Stimulated activated CD4-positive, alpha-beta T cell treated with anti-CD3 and anti-CD28 coated beads, Interleukin-15, amount 100 ng/mL, for 24 hours (primary cell): ENCODE measurements at places on chromosomes 2 and 18.

- DNase-seq: no peak
Observed at GRCh38 chr2:42057902-42058450, 10.2 kb downstream of the PKDCC start.

DNA sequence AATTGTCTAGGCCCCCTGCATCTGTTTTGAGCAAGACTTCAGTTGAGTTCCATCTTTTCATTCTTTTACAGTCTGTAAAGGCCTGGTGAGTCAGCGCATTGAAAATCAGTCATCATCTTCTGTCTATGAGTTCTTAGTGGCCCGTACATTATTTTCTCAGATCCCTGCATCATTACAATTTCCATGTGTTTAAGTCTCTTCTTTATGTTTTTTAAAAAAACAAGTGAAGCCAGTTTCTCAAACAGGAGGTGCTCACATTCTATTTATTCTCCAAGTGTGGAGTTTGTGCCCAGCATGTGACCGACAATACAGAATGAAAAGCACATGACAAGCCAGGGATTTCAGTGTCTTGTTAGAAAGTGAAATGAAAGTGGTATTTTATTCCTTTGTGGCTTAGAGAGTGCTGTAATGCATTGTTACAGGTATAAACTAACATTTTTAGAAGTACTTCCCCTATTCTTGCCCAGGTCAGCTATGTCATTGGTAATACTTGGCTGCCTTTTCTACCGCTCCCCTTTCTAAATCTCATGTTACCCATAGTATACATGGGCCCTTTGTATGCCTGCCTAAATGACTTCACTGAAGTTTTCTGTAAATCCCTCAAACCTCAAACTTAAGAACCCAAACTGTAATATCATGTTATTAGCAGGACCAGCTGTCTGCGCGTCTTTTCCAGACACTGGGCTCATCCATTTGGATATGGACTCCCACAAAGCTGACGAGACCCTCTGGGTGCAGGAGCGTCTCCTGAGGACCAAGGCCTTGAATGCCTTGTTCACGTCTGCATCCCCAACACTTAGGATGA is 67.6 kb downstream of the FEZ2 start:
- DNase-seq: no peak

GRCh38 chr2:226915846-226916360 is 80.0 kb downstream of the RHBDD1 start:
- no peak for DNase-seq

DNA sequence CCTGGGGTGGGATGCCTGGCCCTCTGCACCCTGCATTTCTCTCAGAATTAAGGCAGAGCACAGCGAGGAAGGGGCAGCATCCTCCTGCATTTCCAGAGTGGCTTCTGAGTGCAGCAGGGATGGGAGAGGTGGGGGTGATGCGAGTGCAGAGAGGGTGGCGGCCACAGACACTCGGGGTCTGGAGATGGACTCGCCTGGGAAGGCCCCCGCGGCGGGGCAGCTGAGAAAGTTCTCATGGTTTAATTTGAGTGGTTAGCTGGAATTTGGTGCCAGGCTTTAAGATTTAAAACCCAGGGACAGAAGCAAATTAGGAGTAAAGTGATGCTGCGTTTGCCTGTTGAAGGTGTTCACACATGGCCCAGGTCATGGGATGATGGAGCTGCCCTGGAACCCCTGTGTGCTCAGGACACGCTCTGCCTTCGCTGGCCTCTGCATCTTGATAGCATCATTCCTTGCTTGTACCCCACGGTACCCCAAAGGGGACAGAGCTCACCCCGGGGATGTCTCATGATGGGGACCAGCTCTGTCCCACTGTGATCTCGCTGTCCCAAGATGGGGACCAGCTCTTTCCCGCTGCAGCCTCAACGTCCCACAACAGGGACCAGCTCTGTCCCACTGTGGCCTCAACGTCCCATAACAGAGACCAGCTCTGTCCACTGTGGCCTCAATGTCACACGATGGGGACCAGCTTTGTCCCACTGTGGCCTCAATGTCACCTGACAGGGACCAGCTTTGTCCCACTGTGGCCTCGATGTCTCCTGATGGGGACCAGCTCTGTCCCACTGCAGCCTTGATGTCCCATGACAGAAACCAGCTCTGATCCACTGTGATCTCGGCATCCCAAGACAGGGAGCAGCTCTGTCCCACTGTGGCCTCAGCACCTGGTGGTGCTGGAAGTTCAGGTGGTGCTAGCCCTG is 27.5 kb downstream of the TMEM18 start:
- DNase-seq: no peak

- DNase-seq: no peak
Observed at GRCh38 chr2:133801946-133802345, 233.7 kb upstream of the NCKAP5 start.

- no peak for DNase-seq
Observed at GRCh38 chr2:216340280-216340631, 32.0 kb downstream of the MARCHF4 start.

GRCh38 chr2:77922567-77922966 is 400.4 kb upstream of the LRRTM4 start:
- no peak for DNase-seq

DNA sequence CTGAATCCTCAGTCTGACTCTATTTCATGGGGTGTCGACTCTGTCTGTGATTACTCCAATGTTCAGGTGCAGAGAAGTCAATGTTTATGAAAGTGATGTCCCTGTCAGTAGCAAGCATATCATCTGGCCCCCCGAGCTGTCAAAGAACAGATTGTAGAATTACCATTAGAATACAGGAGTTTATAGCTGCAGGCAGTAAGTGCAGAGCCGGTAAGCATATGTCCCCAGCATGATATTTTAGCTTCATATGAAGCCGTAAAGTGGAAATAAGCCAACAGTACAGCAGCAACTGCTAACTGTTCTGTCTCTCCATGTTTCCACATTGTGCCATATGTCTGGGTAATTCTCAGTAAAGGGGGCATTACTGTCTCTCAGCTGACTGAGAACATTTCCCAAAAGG is 541.8 kb downstream of the SOX11 start:
- no peak for DNase-seq

GRCh38 chr18:34841891-34842290 is 131.8 kb downstream of the DTNA start:
- DNase-seq: no peak

GRCh38 chr2:148812306-148812705 is 62.7 kb upstream of the KIF5C start:
- no peak for DNase-seq

GRCh38 chr2:207163053-207163755 is 2.5 kb downstream of the KLF7 start:
- DNase-seq: peak; percentile 32

DNA sequence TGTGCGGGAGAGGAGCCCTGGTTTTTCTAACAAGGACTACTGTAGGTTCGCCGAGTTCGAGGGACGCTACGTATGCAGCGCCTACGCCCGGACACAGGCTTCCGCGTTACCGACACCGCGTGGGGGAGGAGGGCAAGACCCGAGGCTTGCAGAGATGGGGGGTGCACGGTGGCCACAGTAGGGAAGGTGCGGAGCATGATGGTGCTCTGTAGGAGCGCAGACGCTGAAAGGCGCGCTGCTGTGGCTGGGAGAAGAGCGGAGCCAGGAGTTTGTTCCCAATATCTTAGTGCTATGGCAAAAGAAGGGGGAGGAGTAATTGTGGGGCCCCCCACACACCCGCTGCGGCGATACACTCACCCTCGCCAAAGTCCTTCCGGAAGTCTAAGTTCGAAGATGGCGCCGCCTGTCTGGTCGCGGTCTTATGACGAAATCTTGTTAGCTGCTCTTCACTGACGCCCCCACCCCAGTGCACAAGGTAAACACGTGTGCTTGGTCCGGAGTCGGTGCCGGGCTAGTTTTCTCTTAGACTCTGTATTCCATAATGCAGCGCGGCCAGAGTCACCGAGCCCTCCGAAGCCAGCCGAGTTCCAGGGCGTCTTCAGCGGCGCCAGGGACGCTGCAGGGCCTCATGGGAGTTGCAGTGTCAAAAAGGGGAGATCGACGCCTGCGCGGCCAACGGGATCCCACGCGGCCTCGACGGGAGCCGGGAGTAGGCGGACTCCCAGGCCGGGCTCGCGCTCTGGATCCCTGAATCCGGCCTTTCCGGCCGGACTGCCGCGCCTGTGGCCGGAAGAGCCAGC is at the start of gene GTF3C2:
GTF3C2 (minus strand) TSS at position 383 of the 800 bp plus-strand sequence. CDS start 13,210 bp downstream, outside the sequence.
- peak; percentile 94 for DNase-seq

DNA sequence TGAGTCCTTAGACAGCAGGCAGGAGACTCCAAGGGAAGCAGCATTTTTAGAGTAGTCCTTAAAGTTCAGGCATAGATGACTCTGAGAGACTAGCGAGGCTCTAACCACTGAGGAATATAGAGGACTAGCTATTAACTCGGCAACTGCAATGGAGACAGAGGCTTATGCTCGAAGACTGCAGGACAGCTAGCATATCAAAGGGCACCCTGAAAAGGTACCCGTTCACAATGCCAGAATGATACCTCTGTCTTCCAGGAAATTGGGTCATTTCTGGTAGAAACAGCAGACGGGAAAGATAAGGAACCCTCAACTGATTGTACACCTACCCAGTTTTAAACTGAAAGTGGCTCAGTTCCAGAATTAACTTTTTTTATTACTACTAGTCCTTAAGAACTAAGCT is 1204.0 kb upstream of the ZEB2 start:
- no peak for DNase-seq

DNA sequence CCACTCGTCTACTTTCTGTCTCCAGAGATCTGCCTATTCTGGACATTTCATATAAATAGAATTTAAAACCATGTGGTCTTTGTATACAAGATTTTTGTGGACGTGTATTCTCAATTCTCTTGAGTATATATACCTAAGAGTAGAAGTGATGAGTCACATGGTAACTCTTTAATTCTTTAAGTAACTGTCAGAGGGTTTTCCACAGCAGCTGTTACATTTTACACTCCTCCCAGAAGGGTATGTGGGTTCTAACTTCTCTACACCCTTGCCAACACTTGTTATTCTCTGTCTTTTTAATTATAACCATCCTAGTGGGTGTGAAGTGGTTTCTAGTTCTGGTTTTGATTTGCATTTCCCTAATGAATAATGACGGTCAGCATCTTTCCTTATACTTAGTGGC is 70.9 kb downstream of the MAP3K20 start:
- DNase-seq: no peak

- no peak for DNase-seq
Observed at GRCh38 chr2:52035391-52035790, 1003.5 kb upstream of the NRXN1 start.

- DNase-seq: no peak
Observed at GRCh38 chr2:216133397-216133796, 24.2 kb downstream of the XRCC5 start.

DNA sequence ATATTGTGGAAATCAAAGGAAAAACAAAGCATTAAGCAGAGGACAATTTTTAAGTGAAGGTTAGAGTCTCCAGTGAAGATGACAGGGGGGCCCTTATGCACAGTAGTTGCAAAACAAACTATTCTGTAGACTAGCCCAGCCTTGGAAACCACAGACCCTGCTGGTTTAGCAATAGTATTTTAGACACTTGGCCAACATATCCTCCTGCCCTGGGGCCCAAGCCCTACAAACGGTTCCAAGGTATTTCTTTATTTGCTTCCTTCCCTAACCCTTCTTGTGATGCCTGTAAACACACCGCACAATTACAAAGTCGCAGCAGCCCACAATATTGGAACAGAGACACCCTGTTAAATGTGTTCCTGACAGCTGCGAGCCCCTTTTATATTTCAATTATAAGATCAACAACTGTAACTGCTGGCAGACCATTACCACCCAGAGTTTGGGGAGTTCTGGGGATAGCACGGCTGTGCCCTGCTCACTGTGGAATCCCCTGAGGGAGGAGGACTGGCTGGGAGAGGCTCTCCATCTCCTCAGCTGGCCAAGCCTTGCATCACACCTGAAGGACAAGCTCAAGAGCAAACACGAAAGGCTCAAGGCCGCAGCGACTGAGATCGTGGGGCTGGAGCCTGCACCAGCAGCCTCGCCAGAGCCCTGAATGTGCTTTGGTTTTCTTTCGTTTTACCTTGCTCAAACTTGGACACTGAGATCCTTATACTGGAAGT is 282.2 kb upstream of the ATP5MC3 start:
- no peak for DNase-seq

DNA sequence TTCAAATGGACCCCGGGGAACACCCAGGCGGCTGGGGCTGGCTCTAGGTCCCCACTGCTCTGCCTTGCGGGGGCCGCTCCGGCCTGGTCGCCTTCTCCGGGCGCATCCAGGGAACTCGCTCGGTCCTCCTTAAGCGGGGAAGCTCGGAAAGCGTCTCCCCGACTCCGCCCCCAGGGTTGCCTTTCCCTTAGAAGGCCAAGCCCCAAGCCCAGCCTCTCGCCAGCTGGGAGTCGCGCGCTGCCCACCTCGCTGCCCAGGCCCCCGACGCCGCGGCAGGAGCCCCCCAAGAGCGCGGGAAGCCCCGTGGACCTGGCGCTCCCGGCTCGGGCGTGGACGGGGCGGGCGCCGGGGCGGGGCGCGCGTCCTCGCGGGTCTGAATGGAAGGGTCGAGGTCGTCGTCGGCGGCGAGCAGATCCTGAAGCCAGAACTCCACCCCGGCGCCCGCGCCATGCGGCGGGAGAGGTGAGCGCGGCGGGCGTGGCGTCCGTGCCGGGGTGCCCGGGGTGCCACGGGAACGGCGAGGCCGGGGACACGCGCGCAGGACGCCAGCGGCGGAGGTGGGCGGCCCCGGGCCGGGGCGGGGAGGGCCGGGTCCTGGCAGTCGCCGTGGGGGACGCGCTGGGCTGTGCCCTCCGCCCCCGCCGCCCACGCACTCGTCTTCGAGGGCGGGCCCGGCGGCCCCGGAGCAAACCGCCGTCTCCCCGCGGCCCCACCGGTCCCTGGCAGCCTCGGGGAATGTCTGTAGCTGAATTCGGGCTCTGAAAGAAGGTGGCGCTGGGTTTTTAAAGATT is at the start of gene BOK:
BOK (plus strand) TSS at position 214 of the 791 bp plus-strand sequence. CDS start 739 bp downstream, outside the sequence.
- peak; percentile 25 for DNase-seq

DNA sequence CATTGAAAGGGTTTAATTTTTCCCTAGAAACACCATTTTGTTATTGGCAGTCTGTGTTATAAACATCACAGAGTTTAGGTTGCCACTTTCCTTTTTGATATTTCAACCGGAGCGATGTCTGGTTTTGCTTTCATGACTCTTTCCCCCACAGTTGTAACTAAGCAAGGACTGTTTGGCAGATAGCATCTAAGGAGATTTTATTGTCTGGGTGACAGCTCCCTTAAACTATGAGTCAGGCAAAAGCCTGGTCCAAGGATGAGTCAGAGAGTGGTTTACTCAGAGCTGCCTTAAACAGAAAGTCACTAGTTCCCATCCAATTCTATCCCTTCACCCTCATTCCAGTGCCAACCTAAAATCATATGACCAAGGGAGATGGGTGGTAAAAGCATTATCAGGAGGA is 341.6 kb upstream of the VWC2L start:
- DNase-seq: no peak

DNA sequence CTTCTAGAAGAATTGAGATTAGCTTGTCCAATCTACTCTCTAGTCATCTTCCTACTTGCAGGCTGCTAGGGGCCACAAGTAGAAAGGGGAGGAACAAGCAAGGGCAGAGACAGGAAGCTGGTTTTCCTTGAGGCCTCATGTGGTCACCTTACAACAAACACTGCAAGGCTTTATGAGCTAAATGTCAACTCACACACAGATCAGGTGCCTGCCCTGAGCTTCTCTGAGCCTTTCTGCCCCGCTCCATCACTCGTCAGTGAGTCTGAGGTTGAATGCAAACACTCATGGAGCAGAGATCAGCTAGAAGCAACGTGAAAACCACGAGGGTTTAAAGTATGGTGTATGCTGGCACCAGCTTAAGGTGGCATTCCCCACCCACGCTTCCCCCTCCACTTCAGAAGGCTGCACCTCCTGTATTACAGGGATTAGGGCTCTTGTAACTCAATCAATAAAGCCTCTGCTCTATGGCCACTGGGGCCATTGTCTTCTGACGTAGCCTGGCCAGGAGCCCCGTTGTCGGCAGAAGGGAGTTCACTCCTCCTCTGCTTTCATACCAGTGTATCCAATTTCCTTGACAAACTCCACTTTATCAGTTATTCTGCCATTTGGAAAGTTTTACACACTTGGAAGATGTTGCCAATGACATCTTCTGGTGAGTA is 5.4 kb upstream of the CRYGC start:
- DNase-seq: no peak
